Esophagus (tissue), 2 donors: ENCODE measurements at places on chromosomes 7 and 10. TPM values are rescaled to one million over a fixed set of nuclear protein-coding genes. Genes with fewer than 3 reads are reported as not detected.

Gene PPP1R17
- polyA plus RNA-seq: not detected

Gene INPP5F
- 5.1 TPM for polyA plus RNA-seq

Gene OR13A1
- 0.86 TPM for polyA plus RNA-seq

Gene POLR2J2
- 2.1 TPM for polyA plus RNA-seq

Gene TBXAS1
- polyA plus RNA-seq: 5.9 TPM

Gene TEX47
- polyA plus RNA-seq: not detected

Gene CAPZA2
- 13.6 TPM for polyA plus RNA-seq

Gene OR2A5
- not detected for polyA plus RNA-seq

Gene SHH
- polyA plus RNA-seq: 0.01 TPM

Gene DKK1
- 0.41 TPM for polyA plus RNA-seq

Gene SYCE1
- 0.39 TPM for polyA plus RNA-seq
